ENCODE measurements at places on chromosomes 2 and 18.

DNA sequence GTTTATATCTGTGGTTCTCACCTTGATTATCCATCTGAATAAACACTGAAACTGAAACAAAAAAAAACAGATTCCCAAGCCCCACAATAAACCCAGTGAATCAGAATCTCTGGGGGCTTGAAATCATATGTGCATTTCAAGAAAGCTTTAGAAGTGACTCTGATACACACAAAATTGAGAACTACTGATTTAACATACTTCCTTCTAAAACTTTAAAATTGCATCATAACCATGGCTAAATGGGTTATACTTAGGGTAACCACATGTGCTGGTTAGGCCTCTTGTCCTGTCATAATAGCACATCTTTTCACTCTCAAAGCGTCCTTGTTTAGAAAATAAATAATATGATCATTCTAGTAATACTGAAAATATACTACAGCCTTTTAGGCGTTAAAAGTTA is 100.9 kb downstream of the ATAD2B start:
- DNase-seq, result no peak

GRCh38 chr2:72003124-72003523 is 144.5 kb downstream of the CYP26B1 start:
- no peak for DNase-seq

DNA sequence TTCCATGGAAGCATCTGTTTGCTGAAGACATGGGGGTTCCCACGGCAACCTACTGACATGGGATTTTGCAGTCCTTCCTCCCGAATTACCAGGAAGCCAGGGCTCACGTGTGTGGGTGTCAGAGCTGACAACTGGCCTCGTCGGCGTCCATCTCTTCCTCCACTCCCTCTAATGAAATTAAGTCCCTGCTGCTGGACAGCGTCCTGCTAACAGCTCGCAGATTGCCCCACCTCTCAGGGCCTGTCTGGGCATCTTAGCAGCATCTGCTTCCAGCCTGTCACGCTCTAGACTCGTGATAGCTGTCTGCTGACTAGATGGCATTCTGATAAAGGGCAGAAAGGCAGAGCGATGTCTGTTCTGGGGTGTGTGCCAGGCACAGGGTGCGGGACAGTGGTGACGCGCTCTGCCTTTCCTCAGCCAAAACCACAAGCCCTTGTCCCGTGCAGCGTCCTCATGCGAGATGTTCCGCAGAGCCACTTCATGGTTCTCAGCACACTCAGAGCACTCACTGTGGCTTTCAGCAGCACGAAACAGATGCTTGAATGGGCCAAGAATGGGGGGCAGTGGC is 161.1 kb downstream of the ARL4C start:
- DNase-seq, result peak; percentile 63

DNA sequence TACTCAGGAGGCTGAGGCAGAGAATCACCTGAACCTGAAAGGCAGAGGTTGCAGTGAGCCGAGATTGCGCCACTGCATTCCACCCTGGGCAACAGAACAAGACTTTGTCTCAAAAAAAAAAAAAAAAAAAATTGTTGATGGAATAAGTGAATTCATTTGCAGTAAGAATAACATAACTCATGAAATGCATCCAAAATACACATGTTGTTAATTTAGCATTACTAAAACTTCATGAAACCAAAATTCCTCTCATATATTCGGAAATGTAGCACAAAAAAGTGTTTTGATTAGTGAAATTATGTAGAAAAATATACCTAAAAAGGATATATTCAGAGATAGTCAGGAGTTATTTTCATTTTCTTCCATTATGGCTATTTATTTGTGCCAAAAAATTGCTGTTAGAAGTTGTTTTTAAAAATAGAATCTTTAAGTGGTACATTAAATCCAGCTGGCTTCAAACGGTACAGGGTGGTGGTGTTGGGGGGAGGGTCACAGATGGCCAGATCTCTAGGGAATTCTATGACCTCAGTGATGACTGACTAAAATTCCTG is 78.2 kb upstream of the UGP2 start:
- DNase-seq, result no peak

GRCh38 chr2:74947703-74948102 is 10.7 kb upstream of the POLE4 start:
- no peak for DNase-seq

GRCh38 chr2:106664669-106665068 is 177.5 kb downstream of the CD8B2 start:
- no peak for DNase-seq

GRCh38 chr2:9594366-9595054 is 36.3 kb downstream of the YWHAQ start:
- peak; percentile 96 for DNase-seq

GRCh38 chr2:85551698-85552678 is 9.3 kb downstream of the GGCX start:
- peak; percentile 69 for DNase-seq

DNA sequence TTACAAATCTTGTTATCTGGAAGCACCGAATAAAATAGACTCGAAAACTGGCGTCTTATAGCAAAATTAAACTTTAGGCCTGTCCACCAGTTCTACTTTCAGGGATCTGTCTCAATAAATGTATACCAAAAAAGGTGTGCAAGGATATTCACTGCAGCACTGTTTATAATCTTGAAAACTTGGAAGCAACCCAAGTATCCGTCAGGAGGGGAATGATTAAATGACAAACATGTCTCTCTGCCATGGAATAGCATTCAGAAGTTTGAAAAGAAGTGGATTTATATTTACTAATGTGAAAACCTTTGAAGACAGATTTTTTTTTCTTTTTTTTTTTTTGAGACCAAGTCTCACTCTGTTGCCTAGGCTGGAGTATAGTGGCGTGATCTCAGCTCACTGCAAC is 32.3 kb upstream of the SATB2 start:
- DNase-seq, result no peak

DNA sequence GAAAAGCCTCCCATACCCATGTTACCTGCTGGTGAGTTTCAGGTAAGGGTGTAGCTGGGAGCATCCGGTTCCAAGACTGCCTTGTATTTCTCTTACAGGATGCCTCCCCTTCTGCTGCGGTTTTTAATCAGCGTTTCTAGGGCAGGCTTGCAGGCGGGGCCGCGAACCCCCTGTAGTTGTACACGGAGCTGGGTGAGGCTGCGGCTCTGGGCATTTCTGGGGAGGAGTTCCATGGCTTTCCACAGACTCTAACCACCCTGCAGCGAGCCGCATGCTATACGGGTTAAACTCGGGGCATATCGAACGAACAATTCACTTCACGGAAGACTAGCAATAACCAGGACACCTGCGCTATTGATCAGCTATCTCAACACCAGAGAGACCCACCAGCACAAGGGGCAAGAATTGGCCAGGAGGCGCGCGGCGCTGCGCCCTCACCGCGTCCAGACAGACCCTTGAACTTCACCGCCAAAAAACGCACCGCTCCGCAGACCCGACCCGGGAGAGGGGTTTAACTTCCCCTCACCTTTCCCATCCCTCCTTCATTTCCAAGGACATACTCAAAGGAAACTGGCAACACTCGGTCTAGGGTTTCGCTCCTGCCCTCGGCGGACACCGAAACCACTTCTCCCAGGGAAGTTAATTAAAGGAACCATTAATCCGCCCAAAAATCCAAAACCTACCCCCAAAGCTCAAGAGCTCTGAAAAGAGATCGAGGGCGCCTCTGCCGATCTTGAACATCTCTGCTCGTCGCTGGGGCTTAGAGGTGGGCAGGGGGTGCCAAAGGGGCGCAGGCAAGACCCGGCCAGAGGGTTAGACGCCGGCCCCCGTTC is 909 bp downstream of the TGFA start:
- DNase-seq, result no peak

DNA sequence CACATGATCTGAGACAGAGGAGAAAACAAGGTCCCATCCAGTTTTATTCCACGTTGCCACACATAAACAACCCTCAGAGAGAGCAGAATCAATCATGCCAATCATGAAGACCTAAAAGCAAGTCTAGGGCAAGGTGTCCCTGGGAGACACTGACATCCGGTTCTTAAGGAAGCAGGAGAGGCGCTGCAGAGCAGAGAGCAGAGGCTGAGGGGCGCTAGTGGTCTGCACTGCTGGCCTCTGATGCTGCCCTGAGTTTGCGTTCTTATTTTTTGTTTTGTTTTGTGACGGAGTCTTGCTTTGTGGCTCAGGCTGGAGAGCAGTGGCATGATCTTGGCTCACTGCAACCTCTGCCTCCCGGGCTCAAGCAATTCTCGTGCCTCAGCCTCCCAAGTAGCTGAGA is 83.3 kb downstream of the SMIM21 start:
- no peak for DNase-seq

- no peak for DNase-seq
Measured at GRCh38 chr2:55860832-55861231, 62.8 kb downstream of the EFEMP1 start.

DNA sequence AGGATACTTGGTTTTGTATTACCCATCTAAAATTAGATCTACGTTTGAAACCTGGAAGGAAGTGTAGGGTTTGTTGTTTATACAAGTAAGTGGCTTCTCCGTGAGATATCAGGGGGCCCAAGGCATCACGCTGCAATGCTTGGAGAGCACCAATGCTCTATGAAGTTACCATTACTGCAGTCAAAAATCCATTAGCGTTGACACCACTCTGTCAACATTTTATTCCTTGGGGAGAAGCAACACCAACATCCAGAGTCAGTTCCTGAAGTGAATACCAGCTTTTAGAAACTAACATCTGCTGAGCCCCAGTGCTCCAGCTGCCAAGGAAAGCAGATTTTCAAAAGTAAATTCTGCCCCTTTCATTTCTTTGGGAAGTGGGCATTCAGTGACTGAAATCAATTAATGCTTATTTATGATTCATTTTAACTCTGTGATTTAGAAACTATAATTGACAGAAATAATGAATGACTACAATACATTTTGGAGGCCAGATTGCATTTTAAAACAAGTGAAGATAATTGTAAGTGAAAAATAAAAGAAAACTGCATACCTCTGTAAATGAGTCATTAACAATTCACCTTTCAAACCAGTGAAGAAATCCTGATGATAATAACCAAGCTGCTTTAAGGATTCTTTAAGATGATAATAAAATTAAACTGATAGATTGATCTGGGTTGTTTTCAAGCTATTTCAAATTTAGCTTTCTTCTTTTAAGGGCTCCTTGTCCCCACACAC is 30.5 kb downstream of the LRP1B start:
- DNase-seq, result no peak

- DNase-seq, result no peak
Measured at GRCh38 chr2:177611310-177611886, 218.8 kb downstream of the AGPS start.

DNA sequence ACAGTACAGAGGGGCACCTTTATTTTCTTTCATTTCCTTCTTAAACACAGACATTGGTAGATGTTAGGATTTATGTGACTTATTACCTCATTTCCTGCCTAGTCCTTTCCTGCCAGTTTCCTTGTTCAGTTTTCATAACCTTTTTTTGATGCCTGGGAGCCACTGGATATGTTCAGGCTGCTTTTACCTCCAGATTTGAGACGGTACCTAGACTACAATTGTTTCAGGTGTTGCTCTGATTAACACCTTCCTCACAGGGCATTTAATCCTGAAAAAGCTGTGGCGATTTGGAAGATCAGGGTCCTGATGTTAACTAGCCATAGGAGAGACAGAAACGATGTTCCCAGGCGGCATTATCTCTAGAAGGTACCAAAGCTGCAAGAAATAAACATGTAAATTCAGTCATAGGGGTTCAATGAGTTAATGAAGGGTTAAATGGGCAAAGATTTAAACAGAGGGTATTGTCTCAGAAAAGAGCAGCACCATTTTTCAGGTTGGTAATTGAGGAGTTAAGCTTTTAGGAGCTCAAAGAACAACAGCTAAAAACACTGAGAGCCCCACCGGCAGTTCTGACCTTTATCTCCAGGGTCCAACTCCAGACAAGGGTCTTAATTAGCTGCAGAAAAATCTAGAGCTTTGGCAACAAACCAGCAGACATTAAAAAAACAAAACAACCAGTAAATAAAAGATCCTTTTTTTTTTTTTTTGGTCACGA is 93.3 kb downstream of the HRH4 start:
- DNase-seq, result no peak

DNA sequence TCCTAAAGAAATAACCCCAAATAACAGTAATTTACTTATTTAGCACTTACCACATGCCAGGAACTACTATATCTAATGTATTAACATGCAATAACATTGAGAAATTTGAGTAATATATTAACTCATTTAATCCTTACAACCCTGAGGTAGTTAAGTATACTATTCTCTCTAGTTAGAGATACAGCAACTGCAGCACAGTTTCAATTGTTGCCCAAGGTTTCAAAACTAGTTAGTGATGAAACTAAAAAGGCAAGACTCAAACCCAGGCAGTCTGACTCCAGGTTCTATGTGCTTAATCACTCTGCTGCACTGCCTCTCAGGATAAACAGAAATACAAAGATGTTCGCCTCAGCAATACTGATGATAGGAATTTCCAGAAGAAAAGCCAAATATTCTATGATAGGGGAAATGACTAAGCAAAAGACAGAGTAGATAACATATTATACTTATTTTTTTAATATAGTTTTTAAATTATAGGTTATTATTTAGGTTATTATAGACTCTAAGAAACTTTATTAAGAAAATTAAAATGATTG is 88.0 kb downstream of the SS18 start:
- DNase-seq, result peak; percentile 55

DNA sequence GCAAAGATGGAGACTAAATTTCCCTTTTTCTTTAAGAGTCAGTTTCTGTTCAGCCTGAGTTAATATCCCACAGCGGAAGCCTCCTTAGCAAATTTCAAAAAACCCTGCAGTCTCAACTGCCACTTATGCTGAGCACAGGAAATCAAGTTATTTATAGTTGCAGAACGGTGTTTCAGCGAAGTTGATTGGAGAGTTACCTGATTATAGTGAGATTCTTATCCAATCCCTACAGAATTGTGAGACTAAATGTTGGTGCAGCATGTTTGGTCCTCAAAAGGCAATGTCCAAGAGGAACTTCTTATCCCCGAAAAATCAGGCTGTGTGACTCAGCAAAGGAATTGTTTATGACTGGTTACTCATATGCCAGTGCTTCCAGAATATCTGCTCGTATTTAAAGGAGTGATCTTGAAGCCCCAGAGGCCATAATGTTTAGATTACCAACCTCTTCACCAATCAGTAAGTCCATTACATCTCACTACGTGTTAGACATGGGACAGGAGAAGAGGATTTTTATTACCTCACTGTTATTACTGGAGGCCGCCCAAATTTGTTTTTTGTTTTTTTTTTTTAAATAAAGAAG is 67.9 kb downstream of the LRRFIP1 start:
- DNase-seq, result peak; percentile 94

DNA sequence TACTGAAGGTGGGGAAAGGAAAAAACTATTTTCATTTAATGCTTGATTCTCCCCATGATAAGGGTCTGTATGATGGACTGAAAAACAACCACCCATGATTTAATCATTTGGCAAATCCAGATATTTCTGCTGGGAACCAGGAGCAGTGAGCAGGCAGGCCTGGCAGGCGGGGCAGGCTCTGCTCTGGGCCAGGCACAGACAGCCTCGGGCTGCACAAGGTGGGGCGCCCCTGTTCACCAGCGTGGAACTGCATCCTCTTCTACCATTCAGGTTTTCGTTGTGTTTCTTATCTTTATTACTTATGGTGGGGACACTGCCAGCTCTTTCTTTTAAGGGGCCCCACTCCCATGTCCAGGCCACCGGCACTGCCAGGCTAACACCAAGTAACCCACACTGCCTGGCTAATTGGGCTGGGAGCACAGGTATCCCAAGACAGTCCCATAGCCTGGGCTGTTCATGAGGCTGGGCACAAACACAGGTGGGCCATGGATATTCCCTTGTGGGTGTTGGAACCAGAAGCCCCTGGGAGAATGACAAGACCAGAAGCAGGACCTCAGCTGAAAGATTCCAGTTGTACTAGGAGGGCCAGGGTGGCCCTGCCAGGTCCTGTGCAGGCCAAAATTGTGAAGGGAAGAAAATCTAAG is 57.1 kb upstream of the RALBP1 start:
- DNase-seq, result no peak

All from iris pigment epithelial cell (primary cell).